ENCODE measurements at places on chromosomes 11 and 22.
A peak's percentile ranks its signal among the peaks of the same experiment; 100 is the strongest.

DNA sequence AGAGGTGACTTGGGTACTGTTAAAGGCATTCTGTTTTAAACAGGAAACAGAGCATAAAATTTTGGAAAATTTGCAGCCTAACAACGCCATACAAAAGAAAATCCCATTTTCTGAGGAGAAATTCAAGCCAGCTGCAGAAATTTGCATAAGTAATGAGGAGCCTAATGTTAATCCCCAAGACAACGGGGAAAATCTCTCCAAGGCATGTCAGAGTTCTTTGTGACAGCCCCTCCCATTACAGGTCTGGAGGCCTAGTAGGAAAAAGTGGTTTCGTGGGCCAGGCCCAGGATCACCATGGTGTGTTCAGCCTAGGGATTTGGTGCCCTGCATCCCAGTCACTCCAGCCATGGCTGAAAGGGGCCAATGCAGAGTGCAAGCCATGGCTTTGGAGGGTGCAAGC, 1333.1 kb upstream of the TENM4 start:
- no peak for DNase-seq
- H3K36me3 ChIP-seq = no peaks in the 10 kb centered on the region
- H3K27ac ChIP-seq = no peak overlapping the region
- no peaks in the 10 kb centered on the region for H3K4me1 ChIP-seq
- no peak overlapping the region for H3K4me3 ChIP-seq

- no peak overlapping the region for H3K27ac ChIP-seq
- no peaks in the 10 kb centered on the region for H3K36me3 ChIP-seq
- H3K4me1 ChIP-seq = no peaks in the 10 kb centered on the region
- no peak overlapping the region for H3K4me3 ChIP-seq
- no peaks in the 10 kb centered on the region for H3K27me3 ChIP-seq
Measured at GRCh38 chr11:110909336-110909735, 197.1 kb upstream of the ARHGAP20 start.

DNA sequence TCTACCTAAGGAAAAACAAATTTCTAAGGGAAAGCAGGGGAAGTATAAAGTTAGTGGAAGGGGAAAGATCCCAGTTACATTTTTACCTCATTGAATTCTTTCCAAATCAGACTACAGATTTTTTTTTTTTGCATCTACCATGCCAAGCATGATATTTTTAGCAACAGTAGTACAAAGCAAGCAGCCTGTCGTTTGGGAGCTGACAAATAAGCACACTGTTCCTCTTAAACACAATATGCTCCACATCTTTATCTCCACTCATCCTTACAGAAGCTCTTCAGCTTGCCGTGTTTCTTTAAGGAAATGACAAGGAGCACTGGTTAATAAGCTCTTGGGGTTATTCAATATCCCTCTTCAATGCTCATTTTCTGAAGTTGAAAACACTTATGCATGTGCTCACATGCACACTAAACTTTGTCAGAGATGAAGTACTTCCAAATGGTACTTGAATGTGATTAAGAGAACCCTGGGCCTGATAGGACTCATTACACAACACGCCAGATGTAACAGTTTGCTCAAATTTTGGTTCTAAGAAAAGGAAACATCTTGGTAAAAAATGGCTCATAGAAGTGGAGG, 53.8 kb downstream of the PAX6 start:
- H3K27me3 ChIP-seq = no peaks in the 10 kb centered on the region
- H3K4me1 ChIP-seq = no peaks in the 10 kb centered on the region
- no peak overlapping the region for H3K27ac ChIP-seq
- H3K36me3 ChIP-seq = no peaks in the 10 kb centered on the region
- no peak overlapping the region for H3K4me3 ChIP-seq

DNA sequence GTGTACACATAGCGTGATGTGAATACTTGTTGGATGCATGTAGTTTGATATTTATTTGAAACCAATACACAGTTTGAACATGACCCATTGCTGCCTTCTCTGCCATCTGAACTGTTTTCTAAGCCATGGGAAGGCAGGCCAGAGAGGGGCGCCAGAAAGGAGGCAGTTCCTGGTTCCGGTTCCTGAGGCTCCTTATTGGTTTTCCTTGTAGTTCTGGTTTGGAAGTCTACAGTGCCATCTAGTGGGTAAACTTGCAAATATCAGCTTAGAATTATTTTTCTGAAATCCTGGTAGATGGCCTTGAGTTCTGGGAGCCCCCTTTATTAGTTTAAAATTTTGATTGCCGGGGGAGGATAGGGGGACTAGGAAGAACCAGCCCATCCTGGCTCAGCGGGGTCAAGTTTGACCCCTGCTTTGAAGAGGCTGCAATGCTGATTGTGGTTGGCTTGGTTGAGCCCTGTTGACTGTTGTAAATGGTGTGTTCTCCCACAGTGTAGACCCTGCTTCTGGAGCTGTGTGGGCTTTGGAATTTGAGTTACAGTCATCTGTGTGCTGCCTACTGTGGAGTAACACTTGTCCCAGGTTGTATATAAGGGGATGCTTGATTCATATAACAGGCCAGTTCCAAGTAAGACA, 48.4 kb downstream of the GRAMD1B start:
- peaks cover 10% of the 10 kb centered on the region for H3K27me3 ChIP-seq
- H3K27ac ChIP-seq = no peak overlapping the region
- 0 out of 2 replicates have a peak overlapping the region, but pooled peaks have one; percentile 1 for H3K4me3 ChIP-seq

DNA sequence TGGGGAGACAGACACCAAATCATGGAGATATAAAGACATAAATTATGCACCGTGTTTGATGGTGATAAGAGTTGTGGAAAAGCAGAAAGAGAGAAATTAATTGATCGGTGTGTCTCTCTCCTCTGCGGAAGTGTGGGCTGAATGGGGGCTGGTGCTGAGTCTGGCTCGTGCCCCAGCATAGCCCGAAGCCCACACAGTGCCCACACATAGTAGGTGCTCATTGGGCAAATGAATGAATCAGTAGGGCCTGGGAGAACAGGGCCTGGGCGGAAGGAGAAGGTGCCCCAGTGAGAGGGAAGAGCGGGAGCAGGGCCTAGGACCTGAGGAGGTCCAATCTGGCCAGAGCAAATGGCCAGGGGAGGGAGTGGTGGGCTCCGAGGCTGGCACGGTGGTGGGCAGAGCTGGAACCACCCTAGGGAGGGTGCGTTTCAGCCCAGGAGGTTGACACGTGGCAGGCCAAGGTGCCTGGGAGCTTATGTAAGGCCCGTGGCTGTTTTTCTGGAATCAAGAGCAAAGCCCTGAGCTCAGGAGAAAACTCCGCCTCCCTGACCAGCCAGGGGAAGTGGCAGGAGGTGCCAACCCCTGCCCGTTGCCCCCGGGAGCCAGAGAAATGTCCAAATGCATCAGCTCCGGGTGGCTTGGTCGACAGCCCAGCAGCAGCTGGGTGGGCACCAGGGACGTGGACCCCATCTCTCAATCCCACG, 2.1 kb upstream of the CACNA1I start:
- no peak overlapping the region for H3K27ac ChIP-seq
- H3K27me3 ChIP-seq = no peaks in the 10 kb centered on the region
- no peaks in the 10 kb centered on the region for H3K36me3 ChIP-seq
- DNase-seq = no peak
- no peaks in the 10 kb centered on the region for H3K4me1 ChIP-seq

DNA sequence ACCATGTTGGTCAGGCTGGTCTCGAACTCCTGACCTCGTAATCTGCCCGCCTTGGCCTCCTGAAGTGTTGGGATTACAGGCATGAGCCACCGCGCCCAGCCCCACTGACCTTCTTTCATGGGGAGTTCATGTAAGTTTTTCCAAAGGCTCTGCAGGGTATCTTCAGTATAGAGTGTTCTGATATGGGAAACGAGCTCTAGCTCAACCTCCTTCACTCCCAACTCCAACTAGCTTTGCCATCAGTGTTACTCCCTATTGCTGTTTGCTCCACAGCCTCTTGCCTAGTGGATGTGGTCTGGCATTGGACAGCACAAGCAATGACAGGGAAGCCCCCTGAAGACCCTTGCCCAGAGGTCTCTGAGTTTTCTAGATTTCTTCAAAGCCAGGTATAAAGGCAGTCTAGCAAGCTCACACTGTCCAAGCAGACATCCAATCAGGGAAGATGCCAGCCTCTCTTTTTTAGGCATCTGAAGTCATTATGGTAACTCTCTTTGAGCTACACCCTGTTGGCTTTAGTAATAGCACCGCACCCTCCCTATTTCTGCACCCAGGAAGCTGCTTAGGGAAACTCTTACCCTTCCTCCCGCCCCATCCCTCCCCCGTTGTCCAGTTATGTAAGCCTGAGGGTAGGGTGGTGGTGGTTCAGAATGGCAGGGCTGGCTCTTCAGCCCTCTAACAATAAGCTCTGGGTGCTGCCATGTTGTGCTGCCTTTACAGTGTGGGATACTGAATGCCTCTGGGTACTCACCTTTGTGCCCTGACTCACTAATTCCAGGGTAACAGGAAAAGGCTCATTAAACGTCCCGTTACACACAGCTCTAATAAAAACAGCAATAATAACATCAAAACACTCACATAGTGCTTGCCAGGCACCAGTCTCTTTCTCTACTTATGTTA, 41.4 kb upstream of the CLDN5 start:
- no peaks in the 10 kb centered on the region for H3K27me3 ChIP-seq
- H3K4me3 ChIP-seq = no peak overlapping the region
- H3K27ac ChIP-seq = no peak overlapping the region
- peaks cover 7% of the 10 kb centered on the region for H3K4me1 ChIP-seq
- no peak for DNase-seq

DNA sequence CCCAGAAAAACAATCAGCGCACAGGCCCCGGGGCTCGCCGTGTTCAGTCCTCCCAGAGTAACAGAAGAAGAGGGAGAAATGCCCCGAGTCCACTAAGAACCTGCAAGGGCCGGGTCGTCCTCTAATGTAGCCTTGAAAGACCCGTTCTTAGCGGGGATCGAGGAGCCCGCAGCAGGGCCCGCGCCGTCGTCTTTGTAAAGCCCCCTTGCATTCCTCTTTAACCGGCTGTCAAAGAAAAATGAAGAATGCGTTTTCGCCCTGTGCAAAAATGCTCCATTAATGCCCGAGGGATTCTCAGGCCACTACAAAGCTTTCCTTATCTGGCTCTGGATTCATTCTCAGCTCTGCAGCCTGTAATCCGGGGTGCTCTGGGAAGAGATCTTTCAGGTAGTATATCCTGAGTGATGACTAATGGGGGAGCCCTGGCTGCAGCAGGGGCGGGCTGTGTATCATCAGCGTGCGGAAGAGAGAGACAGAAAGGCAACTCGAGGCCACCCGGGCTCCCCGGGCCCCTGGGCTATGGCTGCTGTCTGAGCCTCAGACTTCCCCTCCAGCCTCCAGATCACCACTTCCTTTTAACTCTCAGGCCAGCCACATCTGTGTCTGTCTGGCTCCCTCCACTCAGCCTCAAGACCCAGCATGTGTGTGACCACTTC, 78.2 kb downstream of the FBLN1 start:
- H3K4me1 ChIP-seq = peaks cover 4% of the 10 kb centered on the region
- no peak overlapping the region for H3K27ac ChIP-seq
- DNase-seq = no peak

DNA sequence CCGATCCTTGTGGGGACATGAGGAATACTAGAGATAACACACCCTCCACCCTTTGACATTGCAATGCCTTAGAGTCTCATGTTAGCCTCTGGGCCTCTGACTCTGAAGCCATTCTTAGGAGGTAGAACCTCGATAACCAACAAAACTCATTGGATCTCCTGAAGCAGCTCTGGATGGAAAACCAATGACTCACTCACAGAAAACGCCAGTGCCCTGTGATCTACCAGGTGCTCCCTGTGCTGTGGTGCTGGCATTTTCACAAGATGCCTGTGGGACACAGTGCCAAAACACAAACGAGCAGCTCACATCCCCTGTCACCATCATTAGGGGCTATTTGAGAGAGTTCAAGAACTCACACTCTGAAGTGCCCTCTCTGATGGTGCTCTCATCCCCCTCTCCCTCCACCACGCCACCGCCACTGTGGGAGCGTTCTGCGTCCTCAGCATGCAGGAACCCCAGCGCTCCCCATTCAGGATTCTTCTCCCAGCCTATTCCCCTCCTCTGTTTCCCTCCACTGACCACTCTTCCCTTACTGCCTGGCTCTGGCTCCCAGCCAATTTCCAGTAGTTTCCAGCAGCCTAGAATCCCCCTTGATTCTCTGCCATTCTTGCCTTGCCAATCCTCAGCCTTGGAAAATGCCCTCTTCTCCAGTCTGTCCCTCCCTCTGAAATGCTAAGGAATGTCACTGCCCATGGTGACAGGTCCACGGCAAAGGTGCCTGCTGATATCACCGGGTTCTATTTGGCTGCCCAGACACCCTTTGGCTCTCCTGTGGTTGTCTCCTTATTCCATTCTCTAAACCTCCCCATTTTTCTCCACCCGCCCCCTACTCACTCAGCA, 4.7 kb upstream of the POLD4 start:
- no peak for DNase-seq
- H3K27ac ChIP-seq = peak overlapping the region; percentile 94
- H3K27me3 ChIP-seq = no peaks in the 10 kb centered on the region
- H3K4me1 ChIP-seq = peaks cover 47% of the 10 kb centered on the region
- H3K36me3 ChIP-seq = no peaks in the 10 kb centered on the region

- no peak overlapping the region for H3K4me3 ChIP-seq
- no peak for DNase-seq
- H3K27ac ChIP-seq = no peak overlapping the region
Measured at GRCh38 chr22:22913989-22914388, 26.4 kb downstream of the IGLL5 start.

DNA sequence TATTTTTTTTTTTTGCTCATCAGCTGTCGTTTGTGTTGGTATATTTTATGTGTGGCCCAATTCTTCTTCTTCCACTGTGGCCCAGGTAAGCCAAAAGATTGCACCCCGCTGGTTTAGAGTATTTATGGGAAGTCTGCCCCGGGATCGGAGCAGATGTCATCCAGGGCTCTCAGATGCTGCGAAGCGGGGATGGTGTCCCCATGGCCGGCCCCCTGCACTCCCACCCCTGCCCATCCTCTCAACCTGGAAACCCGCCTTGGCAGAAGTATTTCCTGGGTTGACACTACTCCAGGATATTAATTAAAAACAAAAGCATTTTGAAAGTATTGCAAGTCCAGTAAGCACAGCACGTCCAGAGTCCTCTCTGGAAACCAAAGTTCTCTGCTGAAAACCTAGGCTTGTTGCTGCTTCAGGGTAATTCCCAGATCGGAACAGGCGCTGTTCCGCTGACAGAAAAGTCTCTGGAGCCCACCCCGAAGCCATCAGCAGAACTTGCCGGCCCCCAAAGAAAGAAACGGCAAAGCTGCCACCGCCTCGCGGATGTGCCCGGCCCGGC, 833 bp downstream of the SCUBE2 start:
- no peak overlapping the region for H3K4me3 ChIP-seq
- H3K27me3 ChIP-seq = peaks cover 7% of the 10 kb centered on the region
- no peak for DNase-seq
- peaks cover 11% of the 10 kb centered on the region for H3K4me1 ChIP-seq
- H3K27ac ChIP-seq = no peak overlapping the region
- H3K36me3 ChIP-seq = no peaks in the 10 kb centered on the region

DNA sequence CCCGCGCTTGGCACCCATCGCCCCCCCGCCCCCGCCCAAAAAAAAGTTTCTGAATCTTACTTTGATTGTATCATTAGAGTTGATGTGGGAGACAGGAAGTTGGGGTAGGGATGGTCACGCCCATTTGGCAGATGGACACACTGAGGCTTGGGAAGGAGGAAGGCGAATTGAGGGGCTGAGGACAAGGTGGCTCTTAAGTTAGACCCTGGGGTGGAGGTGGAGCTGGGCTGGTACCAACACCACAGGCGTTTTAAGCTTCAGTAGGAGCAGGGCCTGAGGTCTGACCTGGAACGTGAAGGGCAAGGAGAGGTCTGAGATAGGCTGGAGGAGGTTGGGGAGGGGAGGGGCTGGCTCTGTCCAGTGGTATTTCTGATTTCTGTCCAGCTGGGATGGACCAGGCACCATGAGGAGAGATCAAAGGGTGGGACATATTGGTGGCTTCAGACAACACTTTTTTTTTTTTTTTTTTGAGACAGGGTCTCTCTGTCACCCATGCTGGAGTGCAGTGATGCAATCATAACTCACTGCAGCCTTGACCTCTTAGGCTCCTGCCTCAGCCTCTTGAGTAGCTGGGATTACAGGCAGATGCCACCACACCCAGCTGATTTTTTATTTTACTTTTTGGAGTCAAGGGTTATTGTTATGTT, 799 bp upstream of the CDC42BPG start:
- no peak for DNase-seq
- no peaks in the 10 kb centered on the region for H3K36me3 ChIP-seq
- peaks cover 50% of the 10 kb centered on the region for H3K4me1 ChIP-seq
- H3K4me3 ChIP-seq = peak overlapping the region; percentile 50
- peak overlapping the region; percentile 37 for H3K27ac ChIP-seq

Data from Panc1 (cell line).